Activated CD4-positive, alpha-beta T cell treated with anti-CD3 and anti-CD28 coated beads, Interleukin-2, amount 50 U/mL, for 1 hour (primary cell): ENCODE measurements at places on chromosomes 5 and 9.

GRCh38 chr5:125668884-125669283, 754.3 kb upstream of the GRAMD2B start:
- DNase-seq: no peak

- DNase-seq: no peak
Observed at GRCh38 chr9:97910357-97910756, 11.9 kb downstream of the TRMO start.

DNA sequence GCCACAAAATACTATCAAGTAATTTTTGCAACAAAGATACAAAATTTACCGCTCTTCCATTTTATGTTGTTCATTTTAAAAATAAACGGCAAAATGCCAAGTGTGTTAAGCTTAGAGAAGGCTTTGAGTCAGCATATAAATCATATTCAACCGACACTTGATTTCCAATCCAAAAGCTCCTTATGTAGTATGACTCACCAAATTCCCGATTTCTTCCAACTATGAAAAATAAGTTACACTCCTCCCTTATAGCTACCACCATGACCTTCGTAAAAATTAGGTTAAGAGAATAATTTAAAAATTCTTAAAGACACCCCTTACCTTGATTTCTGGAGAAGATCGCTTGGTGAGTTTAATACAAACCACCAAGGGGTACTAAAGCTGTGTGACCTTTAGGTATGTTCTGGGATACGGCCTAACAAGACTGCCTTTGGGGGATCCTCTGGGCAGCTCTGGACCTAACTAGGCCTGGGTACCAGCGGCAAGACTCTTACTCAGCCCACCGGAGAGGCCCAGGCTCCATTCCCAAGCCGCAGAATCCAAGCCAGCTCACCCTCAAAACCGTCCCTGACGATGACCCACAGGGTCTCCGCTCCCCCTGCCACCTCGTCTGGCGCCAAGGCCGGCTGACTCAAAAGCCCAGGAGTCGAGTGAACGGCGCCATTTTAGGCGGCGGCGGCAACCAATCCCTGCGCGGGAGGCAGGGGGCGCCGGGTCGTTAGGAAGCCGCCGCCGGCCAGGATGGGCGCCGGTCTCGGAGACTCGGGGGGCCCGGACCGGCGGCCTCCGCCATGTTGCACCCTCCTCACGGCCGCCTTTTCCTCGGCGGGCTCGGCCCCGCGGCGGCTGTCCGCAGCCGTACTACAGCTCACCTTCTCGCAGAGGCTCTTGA, 739 bp downstream of the PPP2CA start:
- peak; percentile 57 for DNase-seq

DNA sequence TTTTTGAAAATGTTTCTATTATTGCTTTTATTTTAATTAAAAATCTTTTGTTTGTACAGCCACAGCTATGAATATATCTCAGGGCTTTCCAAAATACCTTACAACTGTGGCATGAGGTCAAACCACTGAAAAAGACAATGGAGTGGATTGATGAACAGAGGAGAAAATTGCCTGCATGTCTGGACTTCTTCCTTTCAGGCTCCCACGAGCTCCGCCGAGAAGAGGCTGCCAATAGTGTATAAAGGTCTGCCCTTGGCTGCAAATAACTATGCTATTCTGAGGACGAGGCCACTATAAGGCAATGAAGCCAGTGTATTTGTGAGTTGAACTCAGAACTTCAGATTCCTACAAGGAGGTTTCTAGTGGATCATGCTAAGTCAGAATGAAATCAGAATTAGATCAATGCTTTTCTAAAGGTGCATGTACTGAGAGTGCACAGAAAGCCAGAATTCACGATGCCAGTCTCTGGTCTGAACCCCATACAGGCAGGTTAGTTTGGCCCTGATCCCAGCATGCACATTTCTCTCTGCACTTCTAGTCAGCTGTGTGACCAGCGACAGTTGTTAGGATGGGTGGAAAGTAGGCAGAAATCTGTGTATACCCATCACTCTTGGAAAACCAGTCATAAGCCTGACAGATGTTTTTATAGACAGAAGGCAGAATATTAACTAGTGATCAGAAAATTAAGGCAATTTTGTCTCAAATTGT, 42.7 kb upstream of the PLPP1 start:
- no peak for DNase-seq

DNA sequence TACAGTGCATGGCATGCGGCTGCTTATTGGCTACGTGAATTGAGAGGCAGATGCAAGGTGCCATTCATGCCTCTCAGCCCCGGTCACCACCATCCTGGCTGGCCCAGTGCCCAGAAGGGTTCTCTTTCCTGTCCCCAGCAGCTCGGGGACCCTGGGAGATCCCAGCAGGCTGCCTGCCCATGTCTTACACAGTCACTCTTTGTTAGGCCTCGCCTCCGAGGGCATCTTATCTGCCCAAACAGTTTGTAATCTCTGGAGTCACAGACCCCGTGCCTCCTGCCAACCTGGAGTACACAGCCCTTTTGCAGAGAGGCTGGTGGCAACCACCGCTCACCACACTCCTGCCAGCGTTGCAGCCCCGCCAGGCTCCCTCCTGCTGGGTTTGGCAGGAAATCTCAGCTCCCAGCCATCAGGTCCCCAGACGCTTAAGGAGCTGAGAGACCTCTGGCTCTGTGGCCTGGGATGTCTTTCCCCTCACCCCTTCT, 7.0 kb upstream of the AK1 start:
- DNase-seq: no peak

GRCh38 chr5:178439493-178440180, 150.6 kb downstream of the COL23A1 start:
- DNase-seq: no peak

DNA sequence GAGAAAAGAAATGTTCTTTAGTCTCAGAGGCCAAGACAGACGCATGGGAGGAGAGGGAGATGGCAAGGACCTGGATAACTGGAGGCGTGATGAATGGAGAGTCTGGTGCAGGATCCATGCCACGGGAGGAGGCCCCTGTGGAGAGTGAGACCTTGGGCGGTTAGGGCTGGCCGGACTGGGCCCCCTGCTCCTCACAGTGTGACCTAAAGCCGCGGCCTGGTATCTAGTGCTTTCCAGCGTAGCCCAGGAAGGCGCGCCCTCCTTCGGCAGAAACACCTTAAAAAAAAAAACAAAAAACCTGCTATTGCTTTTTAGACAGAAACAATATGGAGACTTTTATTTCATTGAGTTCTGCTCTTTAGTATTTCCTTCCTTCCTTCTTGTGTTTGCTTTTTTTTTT, 33.1 kb downstream of the SCGB3A1 start:
- DNase-seq: no peak

DNA sequence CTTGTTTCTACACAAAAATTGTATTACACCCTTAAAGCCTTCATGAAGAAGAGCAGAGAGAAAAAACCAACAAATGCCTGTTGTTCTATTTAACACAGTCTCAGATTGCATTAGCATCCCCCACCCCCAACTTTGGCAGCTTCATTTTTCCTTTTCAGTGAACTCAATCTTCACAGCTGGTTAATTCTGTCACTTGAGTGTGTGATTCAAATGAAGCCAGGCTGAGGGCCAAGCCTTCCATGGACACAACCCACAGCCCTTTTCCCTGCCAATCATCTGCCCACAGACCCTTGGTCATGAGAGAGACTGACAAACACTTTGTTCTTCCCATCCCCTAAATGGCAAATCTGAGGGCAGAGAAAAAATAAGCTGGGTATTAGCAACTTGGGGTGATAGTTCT, 217.5 kb upstream of the NMUR2 start:
- no peak for DNase-seq

- DNase-seq: no peak
Observed at GRCh38 chr5:137565450-137565849, 66.3 kb upstream of the SPOCK1 start.

- no peak for DNase-seq
Observed at GRCh38 chr5:88964831-88965230, 81.8 kb upstream of the MEF2C start.
